ENCODE measurements at places on chromosomes 7 and 10.
A peak's percentile ranks its signal among the peaks of the same experiment; 100 is the strongest.

DNA sequence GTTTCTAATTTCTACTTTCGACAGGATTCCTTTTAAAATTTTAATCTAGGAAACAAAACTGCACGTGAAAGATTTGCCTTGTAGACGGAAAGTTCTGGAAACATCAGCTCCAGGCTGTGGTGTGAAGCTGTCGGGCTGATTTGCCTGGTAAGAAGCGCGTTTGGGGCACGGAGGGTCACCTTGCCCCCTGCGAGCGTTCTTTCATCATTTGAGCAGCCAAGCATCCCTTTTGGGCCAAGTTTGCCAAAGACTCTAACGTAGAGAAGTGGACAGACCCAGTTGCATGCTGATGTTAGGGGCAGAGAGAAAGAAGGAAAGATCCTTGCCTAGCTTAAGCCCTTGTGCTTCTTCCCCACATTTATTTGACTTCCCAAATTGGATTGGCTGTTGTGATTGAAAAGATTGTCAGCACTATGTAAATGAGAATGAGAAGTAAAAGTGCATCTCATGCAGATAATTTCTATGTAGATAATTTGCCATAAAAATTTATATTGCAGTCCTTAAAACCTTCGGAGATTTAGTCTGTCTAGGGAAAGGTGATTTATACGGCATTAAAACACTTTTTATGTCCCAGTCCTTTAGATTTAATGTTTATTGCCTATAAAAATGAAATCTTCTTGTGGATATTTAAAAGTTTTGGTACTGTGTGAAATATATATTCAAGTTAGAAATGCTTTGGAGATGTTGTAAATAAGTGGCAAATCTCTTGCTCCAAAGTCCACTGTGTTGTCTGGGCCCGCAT, 76.1 kb downstream of the CUX1 start:
- H3K27me3 ChIP-seq: no peaks in the 10 kb centered on the region
- H3K27ac ChIP-seq: no peak overlapping the region
- no peaks in the 10 kb centered on the region for H3K4me1 ChIP-seq
- H3K36me3 ChIP-seq: no peaks in the 10 kb centered on the region
- H3K4me3 ChIP-seq: no peak overlapping the region
- no peak for DNase-seq

DNA sequence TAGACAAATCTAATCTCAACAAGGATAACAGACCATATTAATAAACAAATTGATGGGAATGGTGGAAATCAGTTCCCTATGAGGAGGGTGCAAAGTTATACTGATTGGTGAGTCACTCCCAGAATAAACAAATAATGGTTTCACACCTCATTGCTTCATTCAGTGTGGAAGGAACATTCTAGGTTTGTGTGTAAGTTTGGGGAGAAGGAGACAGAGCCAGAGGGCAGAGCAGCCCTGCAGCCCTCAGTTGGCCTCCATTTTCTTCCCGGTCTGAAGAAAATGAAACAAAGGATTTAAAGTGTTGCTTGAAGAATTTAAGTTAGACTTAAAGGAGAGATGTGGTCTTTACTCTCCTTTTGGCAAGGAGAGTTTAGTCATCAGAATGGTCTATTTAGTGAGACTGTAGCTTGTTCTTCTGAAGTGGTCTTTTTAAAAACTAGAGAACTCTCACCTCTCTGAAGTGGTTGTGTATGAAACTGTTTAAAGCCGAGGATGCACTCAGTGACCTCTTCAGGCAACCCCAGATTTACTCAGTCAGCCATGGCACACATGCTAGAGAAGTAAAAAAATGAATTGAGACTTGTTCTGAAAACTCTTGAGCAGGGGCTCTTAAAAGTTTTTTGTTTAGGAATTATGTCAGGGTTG, 27.2 kb downstream of the IKZF1 start:
- H3K27ac ChIP-seq: no peak overlapping the region
- H3K36me3 ChIP-seq: no peaks in the 10 kb centered on the region
- peaks cover 5% of the 10 kb centered on the region for H3K27me3 ChIP-seq
- no peak overlapping the region for H3K4me3 ChIP-seq

DNA sequence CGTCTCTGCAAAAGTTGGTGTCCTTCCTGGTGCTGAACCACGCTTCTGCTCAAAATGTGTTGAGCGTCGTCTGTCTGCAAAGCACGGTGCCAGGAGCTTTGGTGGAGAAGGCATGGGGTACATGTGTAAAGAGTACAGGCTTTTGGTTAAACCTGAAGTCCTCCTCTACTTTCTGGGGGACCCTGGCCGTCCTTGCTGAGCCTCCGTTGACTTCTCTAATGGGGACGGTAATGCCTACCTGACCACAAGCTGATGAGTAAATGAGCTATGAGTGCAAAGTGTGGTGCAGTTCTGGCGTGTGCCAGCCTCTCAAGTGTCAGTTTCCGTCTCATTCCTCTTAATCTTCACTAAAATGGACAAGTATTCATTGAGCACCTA, 527 bp upstream of the HERPUD2 start:
- peaks cover 12% of the 10 kb centered on the region for H3K4me1 ChIP-seq
- peak overlapping the region; percentile 98 for H3K27ac ChIP-seq
- DNase-seq: no peak

GRCh38 chr10:68826764-68827591, at the start of gene STOX1:
TSS of gene STOX1 (plus strand) at chr10:68827531. CDS start at chr10:68827624, 93 bp downstream.
- peak within 1 kb of the TSS; percentile 88 for H3K27ac ChIP-seq
- no peaks in the 10 kb centered on the region for H3K27me3 ChIP-seq
- no peak for DNase-seq
- H3K4me3 ChIP-seq: peak within 1 kb of the TSS; percentile 62
- H3K36me3 ChIP-seq: no peaks in the 10 kb centered on the region

DNA sequence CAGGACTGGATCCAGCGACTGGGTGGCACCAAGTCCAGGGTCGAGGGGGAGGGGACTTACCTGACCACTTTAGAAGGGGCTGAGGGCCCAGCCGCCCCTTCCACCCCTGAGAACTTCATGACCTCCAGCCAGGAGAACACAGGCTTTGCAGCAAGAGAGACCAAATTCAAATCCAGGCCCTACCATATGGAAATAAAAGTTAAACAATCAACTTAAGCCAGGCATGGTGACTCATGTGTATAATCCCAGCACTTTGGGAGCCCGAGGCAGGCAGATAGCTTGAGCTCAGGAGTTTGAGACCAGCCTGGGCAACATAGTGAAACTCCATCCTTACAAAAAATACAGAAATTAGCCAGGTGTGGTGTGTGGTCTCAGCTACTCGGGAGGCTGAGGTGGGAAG, 61.9 kb downstream of the COL13A1 start:
- no peaks in the 10 kb centered on the region for H3K27me3 ChIP-seq
- no peak overlapping the region for H3K27ac ChIP-seq
- H3K36me3 ChIP-seq: no peaks in the 10 kb centered on the region
- no peak overlapping the region for H3K4me3 ChIP-seq

GRCh38 chr7:150993511-150993910, 2.7 kb downstream of the NOS3 start:
- H3K4me1 ChIP-seq: no peaks in the 10 kb centered on the region
- no peak for DNase-seq
- H3K36me3 ChIP-seq: no peaks in the 10 kb centered on the region
- no peak overlapping the region for H3K27ac ChIP-seq

DNA sequence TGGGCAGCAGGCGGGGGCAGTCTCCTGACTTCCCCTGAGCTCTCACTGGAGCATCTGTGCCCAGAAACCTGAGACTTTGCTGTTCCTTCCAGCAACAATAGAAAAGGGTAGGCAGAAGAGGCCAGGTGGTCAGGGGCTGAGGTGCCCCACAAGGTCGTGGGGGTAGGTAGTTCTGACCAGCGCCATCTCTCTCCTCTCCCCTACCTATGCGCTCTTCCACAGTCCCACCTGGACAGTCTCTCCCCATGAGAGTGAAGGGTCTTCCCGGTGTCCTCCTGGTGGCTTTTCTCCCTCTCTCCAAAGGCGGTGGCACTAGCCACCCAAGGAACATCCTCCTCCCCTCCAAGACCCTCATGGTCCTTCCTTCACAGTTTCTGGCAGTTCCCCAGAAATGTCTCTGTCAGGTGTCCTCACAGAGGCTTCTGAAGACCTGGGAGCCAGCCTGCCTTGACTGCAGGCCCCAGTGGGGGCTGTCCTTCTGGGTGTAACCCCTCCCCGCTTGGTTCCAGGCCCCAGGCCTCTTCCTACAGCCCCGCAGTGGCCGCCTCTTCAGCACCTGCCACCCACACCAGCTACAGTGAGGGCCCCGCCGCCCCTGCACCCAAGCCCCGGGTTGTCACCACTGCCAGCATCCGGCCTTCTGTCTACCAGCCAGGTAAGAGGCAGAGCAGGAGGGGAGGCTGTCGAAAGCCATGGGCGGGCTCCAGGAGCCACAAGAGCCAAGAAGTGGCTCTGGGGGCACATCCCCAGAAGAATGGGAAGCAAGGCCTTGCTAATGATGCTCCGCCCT, 41.3 kb downstream of the LDB3 start:
- H3K27me3 ChIP-seq: no peaks in the 10 kb centered on the region
- H3K36me3 ChIP-seq: no peaks in the 10 kb centered on the region
- peak overlapping the region; percentile 18 for H3K27ac ChIP-seq
- peaks cover 18% of the 10 kb centered on the region for H3K4me1 ChIP-seq
- no peak for DNase-seq
- H3K4me3 ChIP-seq: no peak overlapping the region

GRCh38 chr10:120253131-120253530, 203.9 kb upstream of the PLPP4 start:
- H3K27ac ChIP-seq: no peak overlapping the region
- no peaks in the 10 kb centered on the region for H3K4me1 ChIP-seq
- H3K36me3 ChIP-seq: no peaks in the 10 kb centered on the region
- peaks cover 3% of the 10 kb centered on the region for H3K27me3 ChIP-seq
- DNase-seq: no peak

- no peaks in the 10 kb centered on the region for H3K4me1 ChIP-seq
- peaks cover 2% of the 10 kb centered on the region for H3K36me3 ChIP-seq
- H3K4me3 ChIP-seq: no peak overlapping the region
- no peaks in the 10 kb centered on the region for H3K27me3 ChIP-seq
- no peak overlapping the region for H3K27ac ChIP-seq
- no peak for DNase-seq
Observed at GRCh38 chr10:118027397-118027796, 19.3 kb downstream of the RAB11FIP2 start.

DNA sequence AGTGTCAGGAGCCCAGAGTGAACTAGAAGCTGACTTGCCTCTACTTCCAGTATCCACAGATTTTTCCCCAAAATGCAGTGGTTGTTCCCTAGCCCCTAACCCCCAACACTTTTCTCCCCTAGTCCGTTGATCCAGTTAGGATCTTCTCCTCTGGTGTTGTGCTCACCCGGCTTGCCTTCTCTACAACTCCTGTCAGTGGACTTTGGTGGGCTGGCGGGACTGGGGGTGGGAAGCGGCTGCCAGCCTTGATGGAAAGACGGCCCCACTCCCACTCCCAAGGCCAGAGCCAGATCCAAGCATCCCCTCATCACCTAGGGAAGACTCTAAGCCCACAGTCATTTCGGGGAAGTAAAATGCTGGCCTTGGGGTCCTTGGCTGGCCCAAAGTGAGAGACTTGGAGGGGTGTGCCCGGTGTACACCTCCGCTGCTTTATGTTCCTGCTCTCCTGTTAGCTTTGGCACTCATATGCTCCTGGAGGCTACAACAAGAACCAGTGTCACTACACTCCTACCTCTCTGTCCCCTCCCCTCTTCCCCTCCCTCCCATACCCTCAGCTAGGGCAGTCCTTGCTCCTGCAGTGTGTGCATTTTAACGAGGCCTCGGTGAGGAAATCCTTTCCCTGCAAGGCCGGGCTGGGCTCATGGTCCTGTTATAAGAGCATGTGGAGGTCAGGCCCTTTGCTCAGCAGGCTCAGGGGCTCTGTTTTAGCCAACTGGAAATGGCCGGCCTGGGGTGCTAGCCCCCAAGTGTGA, 930 bp upstream of the HOXA10 start:
- H3K27ac ChIP-seq: no peak overlapping the region
- H3K36me3 ChIP-seq: no peaks in the 10 kb centered on the region
- no peak overlapping the region for H3K4me3 ChIP-seq
- H3K27me3 ChIP-seq: no peaks in the 10 kb centered on the region
- no peak for DNase-seq
- H3K4me1 ChIP-seq: peaks cover 11% of the 10 kb centered on the region

- no peaks in the 10 kb centered on the region for H3K36me3 ChIP-seq
- no peak overlapping the region for H3K4me3 ChIP-seq
- DNase-seq: no peak
- H3K27me3 ChIP-seq: no peaks in the 10 kb centered on the region
Observed at GRCh38 chr10:30557884-30558283, 71.7 kb downstream of the LYZL2 start.

DNA sequence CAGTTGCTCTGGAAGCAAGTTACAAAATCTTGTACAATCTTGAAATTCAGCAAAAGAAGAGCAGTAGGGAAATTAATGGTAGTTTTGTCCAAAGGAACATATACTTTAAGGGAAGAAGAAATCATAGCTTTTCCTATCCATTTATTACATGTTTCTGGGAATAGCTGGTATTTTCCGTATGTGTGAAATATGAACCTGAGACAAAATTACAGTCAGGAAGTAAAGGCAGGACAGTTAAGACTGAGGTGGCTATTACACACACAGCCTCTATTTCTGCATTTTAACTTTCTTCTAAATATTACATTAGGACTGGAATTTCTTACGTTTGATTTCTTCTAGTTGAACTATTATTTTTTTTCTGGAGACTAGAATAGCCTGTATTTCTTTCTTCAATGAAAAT, 1197.3 kb downstream of the SORCS3 start:
- no peak for DNase-seq
- H3K27ac ChIP-seq: no peak overlapping the region
- H3K4me3 ChIP-seq: peak overlapping the region; percentile 41

DNA sequence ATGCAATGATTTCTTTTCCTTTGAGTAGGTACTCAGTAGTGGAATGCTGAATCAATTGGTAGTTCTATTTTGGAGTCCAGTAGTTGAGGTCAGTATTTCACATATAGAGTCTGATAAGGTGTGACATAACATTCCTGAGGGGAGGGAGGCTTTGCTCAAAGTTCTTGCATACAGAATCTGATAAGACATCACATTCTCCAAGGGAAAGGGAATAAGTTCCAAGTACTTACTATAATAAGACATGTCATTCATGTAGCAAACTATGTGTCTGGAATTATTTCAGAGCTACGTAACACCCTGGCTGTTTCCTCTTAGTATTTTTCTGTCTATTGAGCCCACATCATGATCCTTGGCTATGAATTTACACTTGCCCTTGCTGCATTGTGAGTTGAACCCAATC, 74.3 kb upstream of the POM121L12 start:
- H3K27ac ChIP-seq: no peak overlapping the region
- H3K4me1 ChIP-seq: no peaks in the 10 kb centered on the region
- DNase-seq: no peak
- no peaks in the 10 kb centered on the region for H3K27me3 ChIP-seq
- no peak overlapping the region for H3K4me3 ChIP-seq
- H3K36me3 ChIP-seq: no peaks in the 10 kb centered on the region

DNA sequence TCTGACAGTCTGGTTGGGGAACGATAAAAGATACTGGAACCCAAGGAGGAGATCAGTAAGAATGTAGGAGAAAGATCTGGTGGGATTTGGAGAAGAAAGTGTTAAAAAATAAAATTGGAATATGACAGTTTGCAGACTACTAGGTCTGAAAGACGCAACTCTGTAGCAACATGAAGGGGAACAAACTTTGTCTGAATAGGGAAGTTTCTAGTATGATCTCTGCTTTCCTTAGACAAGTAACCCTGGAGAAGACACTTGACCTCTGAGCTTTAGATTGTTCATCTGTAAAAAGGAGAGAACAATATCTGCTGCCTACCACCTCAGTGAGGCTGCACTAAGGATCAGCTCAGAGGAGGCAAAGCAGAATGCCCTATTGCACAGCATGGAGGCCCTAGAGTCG, 3.0 kb upstream of the PRSS1 start:
- no peaks in the 10 kb centered on the region for H3K4me1 ChIP-seq
- H3K4me3 ChIP-seq: no peak overlapping the region
- no peaks in the 10 kb centered on the region for H3K36me3 ChIP-seq
- no peak overlapping the region for H3K27ac ChIP-seq
- 0 out of 2 replicates have a peak, but pooled peaks cover 4% of the 10 kb centered on the region for H3K27me3 ChIP-seq
- DNase-seq: no peak

Measured in Panc1 (cell line).